ENCODE measurements at places on chromosomes 4 and X.

- DNase-seq = no peak
Measured at GRCh38 chr4:137961051-137961438, 281.1 kb downstream of the SLC7A11 start.

- no peak for DNase-seq
Measured at GRCh38 chr4:73487233-73487632, 5.7 kb downstream of the AFM start.

DNA sequence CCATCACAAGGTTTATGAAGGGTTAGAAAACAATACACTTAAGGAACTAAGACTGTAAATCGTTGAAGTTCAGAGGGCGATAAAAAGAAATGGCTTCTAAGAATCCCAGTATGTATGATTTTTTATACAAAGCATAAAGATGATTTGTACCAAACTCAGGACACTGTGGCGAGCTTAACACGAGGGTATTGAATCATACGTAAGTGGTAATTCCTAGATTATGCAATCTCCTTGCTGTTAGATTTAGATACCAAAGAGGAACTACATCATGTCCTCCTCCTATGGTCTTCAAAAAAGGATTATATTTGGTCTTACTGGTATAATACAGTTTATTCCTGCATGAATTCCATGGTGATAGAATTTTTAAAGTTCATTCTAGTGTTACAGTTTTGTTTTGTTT, 23.9 kb downstream of the NFKB1 start:
- DNase-seq = peak; percentile 9

GRCh38 chr4:15065516-15065915, 63.2 kb downstream of the CPEB2 start:
- DNase-seq = no peak

GRCh38 chr4:6097581-6097980, 79.3 kb upstream of the C4orf50 start:
- no peak for DNase-seq

DNA sequence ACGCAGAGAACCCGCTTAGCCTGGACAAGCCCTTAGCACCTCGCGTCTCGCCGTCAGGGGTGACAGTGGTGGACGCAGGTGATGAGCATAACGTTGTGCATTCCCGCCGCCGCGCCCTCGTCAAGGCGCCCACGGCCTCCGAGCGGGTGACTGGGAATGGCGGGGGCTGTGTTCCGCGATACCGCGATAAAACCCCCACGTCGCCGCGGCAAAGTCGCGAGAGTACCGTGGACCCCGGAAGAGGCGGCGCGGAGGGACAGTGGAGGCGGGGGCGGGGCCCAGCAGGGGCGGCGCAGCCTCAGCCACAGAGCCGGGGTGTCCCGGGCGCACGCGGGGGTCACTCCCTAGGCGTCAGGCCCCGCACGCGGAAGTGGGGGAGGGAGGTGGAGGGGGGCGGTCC, 53.8 kb downstream of the ZFYVE28 start:
- DNase-seq = peak; percentile 36

- no peak for DNase-seq
Measured at GRCh38 chr4:26173619-26174018, 147.2 kb upstream of the RBPJ start.

DNA sequence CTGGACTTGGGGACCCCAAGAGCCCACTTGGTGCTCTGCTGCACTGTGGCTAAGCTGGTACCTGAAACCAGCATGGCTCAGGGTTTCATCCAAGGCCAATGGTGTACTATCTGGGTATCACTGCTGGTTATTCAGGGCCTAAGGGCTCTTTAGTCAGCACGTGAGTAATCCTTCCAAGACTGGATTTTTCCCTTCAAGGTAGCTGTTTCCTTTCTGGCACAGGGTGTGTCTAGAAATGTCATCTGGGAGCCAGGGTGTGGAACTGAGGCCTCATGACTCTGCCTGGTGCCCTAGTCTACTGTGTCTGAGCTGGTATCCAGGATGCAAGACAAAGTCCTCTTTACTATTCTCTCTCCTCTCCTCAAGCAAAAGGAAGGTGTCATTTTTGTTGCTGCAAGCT, 99.0 kb upstream of the QRFPR start:
- DNase-seq = no peak

GRCh38 chr4:56480691-56481090, 13.3 kb downstream of the SRP72 start:
- DNase-seq = no peak

DNA sequence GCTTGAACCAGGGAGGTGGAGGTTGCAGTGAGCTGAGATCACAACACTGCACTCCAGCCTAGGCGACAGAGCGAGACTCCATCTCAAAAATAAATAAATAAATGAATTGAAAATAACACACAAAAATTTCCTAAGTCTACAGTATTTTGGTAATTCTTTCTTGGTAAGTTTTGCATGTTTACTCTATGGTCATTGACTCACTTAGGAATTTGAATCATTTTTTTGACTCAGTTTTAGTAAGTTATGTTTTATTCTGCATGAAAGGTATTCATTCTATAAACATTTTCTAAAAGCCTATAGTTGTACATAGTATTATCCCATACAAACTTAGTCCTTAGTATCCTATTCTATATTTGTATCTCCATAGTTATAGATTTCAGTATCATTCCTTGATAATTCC, 772.9 kb upstream of the SLIT2 start:
- peak; percentile 55 for DNase-seq

- peak; percentile 24 for DNase-seq
Measured at GRCh38 chrX:133586443-133586842, 171.2 kb upstream of the GPC4 start.

GRCh38 chrX:74250574-74250973, 53.4 kb upstream of the ZCCHC13 start:
- DNase-seq = no peak

DNA sequence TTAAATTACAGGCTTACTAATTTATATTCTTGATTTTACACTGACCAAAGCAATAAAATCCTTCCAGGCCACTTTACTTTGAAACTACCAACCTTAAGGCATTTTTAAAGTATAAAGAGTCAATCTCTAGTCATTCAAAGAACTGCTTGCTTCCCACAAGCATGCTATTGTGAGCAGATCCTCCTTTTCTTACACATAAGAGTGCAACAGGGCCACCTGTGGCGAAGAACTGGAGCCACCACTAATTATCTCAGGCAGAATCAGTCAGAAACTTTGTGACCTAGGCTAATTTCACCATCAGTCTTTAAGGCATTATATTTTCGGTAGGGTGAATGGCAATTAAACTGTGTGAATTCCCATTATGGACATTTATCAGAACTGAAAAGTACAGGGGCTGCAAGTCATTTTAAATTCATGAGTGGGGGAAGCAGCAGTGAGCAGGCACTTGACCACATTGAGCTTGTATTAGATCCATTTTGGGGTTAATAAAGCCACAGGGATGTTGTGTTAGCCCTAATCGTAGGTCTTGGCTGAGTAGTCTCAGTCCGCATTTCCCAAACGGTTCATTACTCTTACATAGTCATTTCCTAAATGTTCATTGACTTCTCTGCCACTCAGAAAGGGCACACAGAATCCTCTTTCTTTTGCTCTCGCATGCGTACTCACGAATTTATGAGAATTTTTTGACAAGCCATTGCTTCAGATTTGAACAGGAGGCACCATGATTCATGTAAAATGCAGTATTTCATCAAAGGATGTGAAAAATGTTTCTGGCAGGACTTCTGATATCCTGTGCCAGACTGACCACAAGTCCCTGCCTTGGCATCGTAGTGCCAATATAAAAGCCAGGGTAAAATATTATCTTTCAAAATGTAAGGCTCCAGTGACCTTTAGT, 39.8 kb downstream of the NPY2R start:
- no peak for DNase-seq

DNA sequence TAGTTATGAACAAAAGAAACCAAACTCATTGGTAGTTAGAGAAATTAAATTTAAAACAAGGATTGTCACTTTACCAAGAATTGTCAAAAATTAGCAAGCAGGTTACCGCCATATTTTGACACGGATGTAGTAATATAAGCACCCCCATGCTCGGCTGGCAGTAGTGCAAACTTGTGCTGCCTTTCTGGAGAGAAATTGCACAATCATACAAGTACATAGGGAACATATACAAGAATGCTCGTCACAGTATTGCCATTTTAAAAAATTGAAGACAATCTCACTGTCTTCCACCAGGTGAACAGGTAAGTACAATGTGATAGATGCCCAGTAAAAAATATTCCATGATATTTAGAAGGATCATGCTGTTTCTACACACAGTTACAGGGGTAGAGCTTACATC, 55.6 kb upstream of the SLC39A8 start:
- DNase-seq = no peak

GRCh38 chr4:148704291-148704690, 262.1 kb upstream of the NR3C2 start:
- DNase-seq = no peak

DNA sequence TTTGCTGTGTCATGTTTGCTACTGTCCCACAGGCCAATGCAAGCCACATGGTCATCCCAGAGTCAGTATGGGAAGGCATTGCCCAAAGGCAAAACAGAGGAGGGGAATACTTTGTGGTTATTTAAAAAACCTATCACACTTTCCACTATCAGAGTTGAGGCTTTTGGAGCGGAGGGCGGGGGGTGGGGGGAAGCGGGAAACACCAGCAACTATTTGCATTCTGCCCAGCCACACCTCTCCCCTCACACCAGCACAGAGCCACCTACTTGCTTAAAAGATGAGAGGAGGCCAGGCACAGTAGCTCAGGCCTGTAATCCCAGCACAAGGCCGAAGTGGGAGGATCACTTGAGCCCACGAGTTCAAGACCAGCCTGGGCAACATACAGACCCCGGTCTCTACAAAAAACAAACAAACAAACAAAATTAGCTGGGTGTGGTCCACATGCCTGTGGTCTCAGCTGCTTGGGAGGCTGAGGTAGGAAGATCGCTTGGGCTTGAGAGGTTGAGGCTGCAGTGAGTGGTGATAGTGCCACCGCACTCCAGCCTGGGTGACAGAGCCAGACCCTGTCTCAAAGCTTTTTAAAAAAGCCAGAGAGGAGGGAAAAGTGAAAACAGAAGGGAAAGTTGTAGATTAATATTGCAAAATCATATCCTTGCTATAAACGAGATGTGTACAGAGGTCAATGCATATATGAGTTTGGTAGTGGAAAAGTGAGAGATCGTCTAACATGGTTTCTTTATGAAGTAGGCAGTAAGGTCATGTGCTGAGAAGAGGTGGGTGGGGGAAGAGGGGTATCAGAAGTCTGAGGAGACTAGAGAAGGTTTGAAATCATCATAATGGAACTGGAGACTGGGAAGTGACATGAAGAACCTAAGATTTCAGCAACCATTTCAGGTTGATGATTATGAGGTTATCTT, 1.9 kb upstream of the CHST7 start:
- no peak for DNase-seq

GRCh38 chr4:3484057-3484973, 21.2 kb downstream of the DOK7 start:
- DNase-seq = no peak

DNA sequence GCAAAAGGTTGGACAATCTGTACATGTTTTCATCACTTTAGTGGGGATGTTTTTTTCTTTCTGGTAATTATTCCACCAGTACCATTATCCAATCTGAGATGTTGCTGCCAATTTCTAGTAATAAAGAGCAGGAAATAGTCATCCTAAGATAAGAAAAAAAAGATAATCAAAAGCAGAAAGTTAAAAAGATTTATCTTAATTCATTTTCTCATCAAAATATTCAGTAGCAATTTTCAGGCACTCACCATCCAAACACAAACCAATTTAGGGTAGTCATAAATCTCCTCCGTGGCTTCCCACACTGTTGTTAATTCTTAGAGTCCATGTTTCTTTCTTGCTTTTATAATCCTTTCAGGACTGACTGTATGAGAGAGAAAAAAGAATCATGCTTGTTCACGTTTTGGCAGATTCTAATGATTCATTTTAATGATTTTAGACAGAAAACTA, 263.7 kb upstream of the UGT8 start:
- peak; percentile 82 for DNase-seq
